ENCODE measurements at places on chromosomes 12 and 14.

GRCh38 chr12:9024512-9024911 is 35.2 kb downstream of the KLRG1 start:
- ATAC-seq, result peak; percentile 24

DNA sequence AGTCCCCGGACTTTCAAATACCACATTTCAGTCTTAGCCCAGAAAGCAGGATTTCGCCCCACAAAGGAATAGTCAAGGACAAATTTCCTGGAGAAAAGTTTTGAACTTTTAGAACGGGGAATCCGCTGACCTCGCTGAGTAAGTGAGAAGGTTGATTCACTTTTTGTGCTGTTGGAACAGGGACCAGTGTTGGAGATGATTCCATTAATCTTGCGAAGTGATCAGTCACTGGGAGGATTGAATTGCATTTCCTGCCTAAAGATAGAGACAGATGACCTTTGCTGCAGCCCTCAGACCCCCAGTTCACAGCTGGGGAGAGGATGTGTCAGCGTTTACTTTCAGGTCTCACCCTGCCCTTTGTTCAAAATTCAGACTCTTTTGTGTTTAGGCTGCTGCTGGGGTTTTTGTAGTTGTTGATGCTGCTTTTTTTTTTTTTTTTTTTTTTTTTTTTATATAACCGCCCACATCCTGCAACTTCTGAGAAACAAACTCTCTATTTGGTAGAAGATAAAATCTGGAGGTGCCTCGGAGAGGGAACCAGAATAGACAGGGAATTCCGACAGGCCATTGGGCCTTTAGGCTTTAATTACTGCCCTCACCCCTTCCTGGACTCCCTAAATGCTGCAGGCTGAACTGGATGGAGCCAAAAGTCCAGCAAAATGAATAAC is 9.8 kb upstream of the KDM2B start:
- ATAC-seq, result peak; percentile 92

- peak; percentile 90 for ATAC-seq
These were observed 8.4 kb downstream of the TMEM19 start for GRCh38 chr12:71694099-71694820.

DNA sequence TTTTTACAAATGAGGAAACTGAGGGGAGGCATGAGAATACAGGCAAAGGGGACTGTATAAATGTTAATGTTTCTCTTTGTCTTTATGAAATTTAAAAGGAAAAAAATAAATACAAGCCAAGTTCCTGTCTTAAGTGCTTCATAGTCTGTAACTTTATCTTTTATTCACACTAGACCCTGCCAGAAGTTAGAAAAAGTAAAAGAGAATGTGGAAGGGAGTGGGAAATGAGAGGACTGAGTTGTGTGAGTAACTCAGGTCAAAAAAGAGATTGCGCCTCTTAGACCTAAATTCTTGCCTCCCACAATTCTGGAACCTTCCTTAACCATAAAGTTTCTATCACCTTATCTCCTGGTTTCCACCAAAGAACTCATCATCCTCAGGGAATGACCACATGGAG is 141.1 kb downstream of the KICS2 start:
- ATAC-seq, result no peak

- ATAC-seq, result no peak
These were observed 480.8 kb downstream of the RMST start for GRCh38 chr12:97943359-97943758.

DNA sequence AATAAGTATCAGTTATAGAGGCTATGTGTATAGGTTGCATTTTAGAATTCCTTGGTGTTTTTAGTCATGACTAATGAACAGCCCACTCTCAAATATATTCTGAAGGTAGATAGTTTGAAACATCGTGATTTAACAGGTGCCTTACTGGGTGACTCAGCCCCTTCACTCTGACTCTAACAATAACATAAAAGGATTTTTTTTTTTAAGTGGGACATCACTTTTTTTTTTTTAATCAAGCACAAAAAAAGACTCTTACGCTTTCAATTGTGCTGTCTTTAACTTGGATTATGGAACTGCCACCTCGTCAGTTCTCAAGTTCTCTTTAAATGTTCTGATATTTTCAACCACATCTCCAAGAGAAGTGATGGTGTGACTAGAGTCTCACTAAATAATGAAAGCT is 46.6 kb downstream of the PPFIA2 start:
- ATAC-seq, result no peak

GRCh38 chr12:57470970-57471656 is 8.6 kb downstream of the ARHGAP9 start:
- no peak for ATAC-seq

GRCh38 chr14:73728717-73729330 is 14.6 kb upstream of the PNMA1 start:
- ATAC-seq, result peak; percentile 93

DNA sequence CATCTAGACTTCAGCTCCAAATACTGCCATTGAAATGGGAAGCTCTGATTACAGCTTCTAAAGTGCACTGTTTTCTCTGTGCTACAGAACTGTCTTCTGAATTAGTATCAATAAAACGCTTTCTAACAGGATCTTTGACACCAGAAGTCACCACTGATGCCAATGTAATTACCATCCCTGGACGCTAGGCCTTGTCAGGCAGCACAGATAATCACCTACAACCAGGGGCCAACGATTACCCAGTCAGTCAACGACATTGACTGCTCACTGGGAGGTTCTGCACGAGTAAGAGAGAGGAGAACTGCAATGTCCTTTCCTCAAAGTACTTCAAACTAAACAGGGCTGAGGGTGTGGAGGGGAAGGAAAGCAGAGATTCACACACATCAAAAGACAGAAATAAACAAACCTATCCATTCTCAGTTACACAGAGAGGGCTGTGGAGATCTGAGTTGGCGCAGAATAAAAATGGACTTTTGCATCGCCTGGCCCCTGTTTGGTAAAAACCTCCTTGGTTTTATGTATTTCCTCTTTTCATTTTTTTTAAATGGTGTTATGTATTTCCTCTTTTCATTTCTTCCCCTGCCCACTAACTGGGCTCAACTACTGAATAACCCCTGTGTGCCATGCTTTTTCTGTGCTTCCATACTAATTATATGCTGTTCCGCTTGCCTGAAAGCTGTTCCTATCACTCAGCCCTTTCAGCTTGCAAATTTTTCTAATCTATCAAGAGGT is 492.2 kb downstream of the APAF1 start:
- ATAC-seq, result no peak

GRCh38 chr12:48451372-48451771 is 21.0 kb upstream of the ANP32D start:
- ATAC-seq, result no peak

- peak; percentile 60 for ATAC-seq
These were observed 1.0 kb downstream of the CACNA2D4 start for GRCh38 chr12:1917172-1918070.

DNA sequence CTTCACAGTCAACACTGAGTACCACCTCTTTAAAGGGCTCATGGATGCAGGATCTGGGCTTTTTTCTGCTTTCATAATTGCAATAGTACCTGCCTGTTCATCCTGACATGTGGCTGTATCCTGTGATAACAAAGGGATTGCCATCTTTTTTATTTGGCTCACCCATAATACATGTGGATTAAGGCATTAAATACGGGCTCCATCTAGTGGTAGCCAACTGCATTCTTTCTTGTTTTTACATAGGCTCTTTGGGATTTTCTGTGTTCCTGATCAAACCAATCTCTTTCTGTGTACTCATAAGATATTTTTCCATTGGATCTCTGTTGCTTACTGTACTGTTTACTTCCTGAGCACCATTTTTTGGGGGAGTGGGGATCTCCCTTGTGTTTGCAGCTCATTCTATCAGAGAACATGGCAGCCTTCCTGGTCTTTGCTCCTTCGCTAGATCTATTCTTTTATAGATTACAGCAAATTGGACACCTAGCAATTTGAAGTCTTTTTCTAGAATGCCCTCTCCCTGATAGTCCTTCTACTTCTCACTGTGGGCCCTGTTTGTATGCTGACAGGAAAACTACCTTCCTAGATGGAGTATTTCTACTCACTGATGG is 723.4 kb upstream of the MDGA2 start:
- ATAC-seq, result no peak

GRCh38 chr12:11677093-11677492 is 27.6 kb downstream of the ETV6 start:
- ATAC-seq, result no peak

GRCh38 chr12:27523305-27523641 is 733 bp upstream of the PPFIBP1 start:
- ATAC-seq, result peak; percentile 24

DNA sequence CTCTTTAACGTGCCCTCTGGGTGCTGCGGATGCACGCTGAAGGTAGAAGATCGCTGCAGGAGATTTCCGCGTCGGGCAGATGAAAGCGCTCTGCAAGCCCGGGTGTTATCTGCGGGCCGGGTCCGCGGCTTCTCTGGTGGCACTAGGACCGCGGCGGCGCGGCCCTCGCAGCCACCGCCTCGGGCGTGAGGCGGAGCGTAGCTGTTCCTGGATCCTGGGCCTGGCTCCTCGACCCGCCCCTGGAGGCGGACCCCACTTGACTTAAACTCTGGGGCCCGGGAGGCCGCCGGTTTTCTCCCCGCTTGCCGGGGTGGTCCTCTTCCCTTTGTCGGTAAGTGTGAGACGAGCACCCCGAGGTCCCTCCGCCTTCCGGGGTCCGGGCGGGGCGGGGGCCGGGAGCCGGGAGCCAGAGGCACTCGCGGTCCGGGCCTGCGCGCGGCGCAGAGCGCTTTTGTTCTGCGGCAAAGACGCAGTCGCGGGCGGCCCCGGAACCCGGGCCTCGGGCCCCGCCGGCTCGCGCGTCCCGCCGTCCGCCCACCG is at the start of gene RESF1:
Gene RESF1, plus strand, starts transcription at position 255 of the 540 bp plus-strand sequence. CDS start 21,541 bp downstream, outside the sequence.
- ATAC-seq, result peak; percentile 96

DNA sequence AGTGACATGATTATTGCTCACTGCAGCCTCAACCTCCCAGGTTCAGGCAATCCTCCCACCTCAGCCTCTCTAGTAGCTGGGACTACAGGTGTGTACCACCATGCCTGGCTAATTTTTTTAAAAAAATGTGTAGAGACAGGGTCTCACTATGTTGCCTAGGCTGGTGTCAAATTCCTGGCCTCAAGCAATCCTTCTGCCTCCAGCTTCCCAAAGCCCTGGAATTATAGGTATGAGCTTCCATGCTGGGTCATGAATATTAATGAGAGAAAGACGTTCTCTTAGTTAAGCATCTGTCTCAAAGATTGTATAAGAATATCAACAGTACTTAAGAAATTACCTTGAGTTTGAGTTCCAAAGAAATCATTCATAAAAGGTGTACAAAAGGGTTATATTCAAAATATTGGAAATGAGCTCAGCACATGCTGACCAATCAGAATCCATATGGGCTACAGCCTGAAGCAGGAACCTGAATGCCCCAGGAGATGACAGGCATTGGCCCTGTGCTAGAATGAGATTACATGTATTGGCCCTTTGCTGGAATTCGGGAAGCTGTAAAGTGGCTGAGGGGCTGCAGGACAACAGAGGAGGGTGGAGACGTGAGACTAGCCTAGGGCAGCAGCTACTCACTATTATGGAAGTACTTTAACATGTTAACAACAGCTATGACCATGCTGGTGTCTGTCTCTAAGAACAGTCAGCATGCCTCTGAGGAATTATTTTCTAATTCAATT is 157.0 kb upstream of the CPNE8 start:
- no peak for ATAC-seq

Data from stimulated activated memory B cell treated with anti-CD40 and anti-IgM and Interleukin-4, amounts not matched to agents 10 μg/mL and 1 μg/mL and 100 μg/mL, for 72 hours (primary cell).